ENCODE measurements at places on chromosomes 12 and 14.

- no peak for DNase-seq
These were observed 280.4 kb upstream of the GRIP1 start for GRCh38 chr12:66959276-66959675.

- DNase-seq: no peak
These were observed 398.7 kb downstream of the SOX5 start for GRCh38 chr12:23550753-23551152.

DNA sequence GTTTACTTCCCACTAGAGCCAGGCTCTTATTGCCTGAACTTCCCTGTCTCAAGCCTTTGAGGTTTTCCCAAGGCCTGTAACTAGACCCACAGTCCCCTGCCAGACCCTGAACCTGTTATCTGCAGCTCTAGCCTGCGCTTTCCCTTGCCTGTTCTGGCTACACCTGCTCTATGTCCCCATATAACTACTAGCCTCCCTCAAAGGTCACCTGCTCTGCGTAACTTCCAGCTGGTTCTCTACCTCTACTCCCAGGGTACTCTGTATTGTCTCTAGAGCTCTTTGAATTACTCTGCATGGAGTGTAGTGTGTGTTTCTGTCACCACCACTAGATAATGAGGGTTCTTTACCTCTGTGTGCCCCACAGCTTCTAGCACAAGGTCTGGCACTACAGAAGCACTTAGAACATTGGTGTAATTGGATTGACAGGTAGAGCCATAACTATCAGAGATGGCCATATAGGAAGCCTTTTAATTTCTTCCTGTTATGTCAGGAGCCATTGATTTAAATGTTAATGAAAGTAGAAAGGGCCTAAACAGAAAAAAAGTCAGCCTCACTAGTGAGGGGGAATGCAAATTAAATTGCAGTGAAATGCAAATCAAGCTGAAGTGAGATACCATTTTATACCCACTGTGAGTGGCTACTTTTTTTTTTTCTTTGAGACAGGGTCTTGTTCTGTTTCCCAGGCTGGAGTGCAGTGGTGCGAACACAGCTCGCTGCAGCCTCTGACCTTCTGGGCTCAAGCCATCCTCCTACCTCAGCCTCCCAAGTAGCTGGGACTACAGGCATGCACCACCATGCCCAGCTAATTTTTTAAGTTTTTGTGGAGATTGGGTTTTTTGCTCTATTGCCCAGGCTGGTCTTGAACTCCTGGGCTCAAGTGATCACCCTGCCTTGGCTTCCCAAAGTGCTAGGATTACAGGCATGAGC, 47.8 kb downstream of the EID3 start:
- no peak for DNase-seq

GRCh38 chr14:96176811-96177211, 27.8 kb upstream of the BDKRB2 start:
- DNase-seq: no peak

DNA sequence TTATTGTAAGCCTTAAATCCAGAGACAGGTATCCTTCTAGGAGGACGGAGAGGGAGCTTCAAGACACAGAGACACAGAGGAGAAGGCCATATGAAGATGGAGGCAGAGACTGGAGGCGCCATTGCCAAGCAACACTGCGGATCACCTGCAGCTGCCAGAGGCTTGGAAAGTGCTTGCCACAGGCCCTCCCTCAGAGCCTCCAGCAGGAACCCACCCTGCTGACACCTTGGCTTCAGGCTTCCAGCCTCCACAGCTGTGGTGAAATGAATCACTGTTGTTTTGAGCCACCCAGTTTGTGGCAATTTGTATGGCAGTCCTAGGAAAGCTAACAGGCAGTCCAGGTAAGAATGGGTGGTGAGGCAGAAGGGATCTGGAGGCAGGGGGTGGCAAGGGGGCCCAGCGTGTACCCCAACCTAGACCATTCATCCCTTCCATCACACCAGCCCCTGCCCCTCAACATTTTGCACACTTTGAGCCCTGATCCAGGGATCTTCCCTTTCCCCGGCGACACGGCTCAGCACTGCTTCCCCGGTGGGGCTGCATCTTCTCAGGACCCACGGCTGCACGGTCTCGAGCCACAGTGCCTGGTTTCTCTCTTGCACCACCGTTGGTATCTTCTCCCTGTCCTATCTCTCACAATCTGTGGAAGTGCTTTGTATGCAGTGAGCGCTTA, 22.3 kb upstream of the BCDIN3D start:
- no peak for DNase-seq

GRCh38 chr14:100203962-100204834, 34.7 kb upstream of the YY1 start:
- DNase-seq: no peak

GRCh38 chr12:106170285-106170684, 31.5 kb upstream of the NUAK1 start:
- no peak for DNase-seq

- no peak for DNase-seq
These were observed 30.1 kb downstream of the PRKCH start for GRCh38 chr14:61351477-61351876.

DNA sequence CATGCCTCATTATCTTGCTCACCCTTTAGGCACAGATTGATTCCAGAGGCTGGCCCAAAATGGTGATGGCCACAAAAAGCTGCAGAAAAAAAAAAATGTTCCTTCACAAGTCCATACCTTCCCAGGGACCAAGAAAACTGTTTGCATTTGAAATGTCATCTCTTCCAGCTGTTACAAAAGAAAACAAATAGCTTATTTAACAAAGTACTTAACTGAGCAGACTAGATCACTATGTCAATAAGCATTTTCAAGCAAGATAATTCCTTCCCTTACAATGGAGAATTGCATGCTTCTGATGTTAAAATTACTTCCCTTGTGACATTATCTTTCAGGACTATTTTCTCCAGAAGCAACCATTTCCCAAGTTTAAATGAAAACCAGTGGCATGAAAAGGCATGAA, 377.9 kb upstream of the KITLG start:
- no peak for DNase-seq

- no peak for DNase-seq
These were observed 29.8 kb downstream of the TESPA1 start for GRCh38 chr12:54954801-54955200.

DNA sequence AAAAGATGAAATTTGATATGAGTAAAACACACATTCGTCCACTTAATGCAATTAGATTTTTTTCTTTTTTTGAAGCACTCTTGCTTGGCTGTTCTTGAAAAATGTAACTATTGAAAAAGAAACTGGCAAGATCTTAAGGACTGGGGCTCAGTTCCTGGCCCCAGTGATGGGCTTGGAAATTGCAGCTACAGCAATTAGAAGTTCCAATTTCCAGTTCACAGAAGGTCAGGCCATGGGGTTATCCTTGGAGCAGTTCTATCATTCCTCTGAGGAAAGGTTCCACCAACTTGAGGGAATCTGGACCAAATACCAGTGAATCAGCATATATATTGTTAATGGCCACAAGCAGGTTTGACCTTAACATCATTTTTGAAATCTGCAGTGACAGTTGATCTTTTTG, 18.9 kb downstream of the IGF1 start:
- no peak for DNase-seq

- no peak for DNase-seq
These were observed 3.9 kb downstream of the AJUBA start for GRCh38 chr14:22978487-22978837.

- no peak for DNase-seq
These were observed 10.2 kb downstream of the DDX47 start for GRCh38 chr12:12823300-12823699.

DNA sequence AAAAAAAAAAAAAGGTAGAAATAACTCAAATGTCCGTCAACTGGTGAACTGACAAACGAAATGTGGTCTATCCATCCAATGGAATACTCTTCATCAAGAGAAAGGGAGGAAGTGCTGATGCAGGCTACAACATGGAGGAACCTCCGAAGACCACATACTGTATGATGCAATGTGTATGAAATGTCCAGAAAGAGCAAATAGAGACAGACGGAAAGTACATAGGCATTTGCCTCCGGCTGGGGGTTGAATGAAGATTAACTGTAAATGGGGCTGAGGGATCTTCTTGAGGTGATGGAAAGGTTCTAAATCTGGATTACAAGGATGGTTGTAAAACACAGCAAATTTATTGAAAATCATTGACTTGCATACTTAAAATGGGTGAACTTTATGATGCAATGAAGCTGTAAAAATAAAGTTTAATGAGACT, 35.4 kb downstream of the DLK1 start:
- DNase-seq: no peak

GRCh38 chr14:69079747-69080146, 73.2 kb downstream of the DCAF5 start:
- DNase-seq: no peak

- DNase-seq: no peak
These were observed 20.9 kb upstream of the GPRC5A start for GRCh38 chr12:12870465-12870864.

DNA sequence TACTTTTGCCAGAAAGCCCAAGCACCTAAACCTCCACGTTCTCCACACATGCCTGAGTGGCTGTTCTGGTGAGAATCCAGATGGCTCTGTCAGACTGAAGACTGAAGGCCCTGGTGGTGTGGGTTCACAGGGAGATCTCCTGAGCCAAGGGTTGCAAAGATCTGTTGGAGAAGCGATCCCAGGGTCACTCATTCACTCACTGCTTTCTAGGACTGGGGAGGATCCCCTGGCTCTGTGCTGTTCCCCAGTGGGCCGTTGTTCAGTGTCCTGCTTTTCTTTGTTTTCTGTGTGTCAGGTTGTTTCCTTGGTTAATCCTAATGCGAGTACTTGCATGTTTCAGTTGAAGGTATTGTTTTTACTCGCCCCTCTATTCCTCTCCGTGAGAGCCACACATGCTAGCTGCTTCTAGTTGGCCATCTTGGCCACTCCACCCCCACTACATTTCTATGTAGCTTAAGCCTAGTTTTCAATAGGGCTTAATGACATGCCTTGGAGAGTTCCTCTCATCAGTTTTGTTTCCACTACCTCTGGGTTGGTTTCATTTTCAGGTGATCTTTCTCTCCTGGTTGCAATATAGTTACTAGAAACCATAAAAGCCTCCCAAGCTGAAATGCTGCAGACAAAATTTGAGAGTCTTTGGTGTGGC, 144.5 kb upstream of the SLC38A2 start:
- no peak for DNase-seq

DNA sequence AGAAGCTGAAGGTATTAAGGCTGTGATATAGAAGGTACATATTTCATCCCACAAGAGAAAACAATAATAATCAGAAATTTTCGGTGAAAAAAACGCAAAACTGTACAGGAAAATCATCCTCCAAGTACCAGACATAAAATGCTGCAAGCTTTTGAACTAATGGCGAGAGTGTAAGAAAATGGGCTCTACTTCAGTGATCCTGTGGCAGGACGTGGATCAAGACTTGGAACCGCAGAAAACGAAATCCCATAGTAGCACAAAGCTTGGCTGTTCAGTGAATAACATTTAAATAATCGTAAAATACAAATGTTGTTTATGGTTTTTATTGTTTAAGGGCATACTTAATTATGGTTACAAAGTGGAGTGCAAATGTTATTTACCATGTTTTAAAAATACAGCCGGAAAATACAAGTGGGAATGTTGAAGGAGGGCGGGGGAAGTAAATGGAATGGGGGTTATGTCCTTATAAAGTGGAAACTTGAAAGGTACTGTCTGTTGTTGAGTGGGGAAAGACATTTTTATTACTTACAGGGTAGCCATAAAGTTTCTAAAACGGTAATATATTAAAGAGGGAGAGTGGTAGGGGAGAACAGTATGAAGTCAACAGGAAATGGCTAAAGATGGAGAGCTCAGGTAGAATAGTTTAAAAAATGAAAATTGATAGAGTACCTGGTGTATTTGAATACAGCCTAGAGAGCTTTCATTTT, 1.1 kb downstream of the SMIM10L1 start:
- no peak for DNase-seq

DNA sequence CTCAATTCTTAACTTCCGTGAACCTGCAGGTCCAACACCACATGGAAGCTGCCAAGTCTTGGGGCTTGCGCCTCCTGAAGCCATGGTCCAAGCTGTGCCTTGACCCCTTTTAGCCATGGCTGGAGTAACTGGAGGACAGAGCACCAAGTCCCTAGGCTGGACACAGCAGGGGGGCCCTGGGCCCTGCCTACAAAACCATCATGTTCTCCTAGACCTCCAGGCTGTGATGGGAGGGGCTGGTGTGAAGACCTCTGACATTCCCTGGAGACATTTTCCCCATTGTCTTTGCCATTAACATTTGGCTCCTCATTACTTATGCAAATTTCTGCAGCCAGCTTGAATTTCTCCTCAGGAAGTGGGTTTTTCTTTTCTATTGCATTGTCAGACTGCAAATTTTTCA, 570.1 kb downstream of the FSCB start:
- DNase-seq: no peak

GRCh38 chr12:55706568-55707218, 1.0 kb downstream of the ITGA7 start:
- DNase-seq: no peak

GRCh38 chr12:54428050-54429013, 9.3 kb upstream of the ITGA5 start:
- no peak for DNase-seq

GRCh38 chr12:127005406-127005805, 1261.6 kb upstream of the TMEM132C start:
- no peak for DNase-seq

- DNase-seq: no peak
These were observed 615.9 kb downstream of the VRK1 start for GRCh38 chr14:97413022-97413539.

- no peak for DNase-seq
These were observed 46.5 kb upstream of the PRIMA1 start for GRCh38 chr14:93834699-93835371.

DNA sequence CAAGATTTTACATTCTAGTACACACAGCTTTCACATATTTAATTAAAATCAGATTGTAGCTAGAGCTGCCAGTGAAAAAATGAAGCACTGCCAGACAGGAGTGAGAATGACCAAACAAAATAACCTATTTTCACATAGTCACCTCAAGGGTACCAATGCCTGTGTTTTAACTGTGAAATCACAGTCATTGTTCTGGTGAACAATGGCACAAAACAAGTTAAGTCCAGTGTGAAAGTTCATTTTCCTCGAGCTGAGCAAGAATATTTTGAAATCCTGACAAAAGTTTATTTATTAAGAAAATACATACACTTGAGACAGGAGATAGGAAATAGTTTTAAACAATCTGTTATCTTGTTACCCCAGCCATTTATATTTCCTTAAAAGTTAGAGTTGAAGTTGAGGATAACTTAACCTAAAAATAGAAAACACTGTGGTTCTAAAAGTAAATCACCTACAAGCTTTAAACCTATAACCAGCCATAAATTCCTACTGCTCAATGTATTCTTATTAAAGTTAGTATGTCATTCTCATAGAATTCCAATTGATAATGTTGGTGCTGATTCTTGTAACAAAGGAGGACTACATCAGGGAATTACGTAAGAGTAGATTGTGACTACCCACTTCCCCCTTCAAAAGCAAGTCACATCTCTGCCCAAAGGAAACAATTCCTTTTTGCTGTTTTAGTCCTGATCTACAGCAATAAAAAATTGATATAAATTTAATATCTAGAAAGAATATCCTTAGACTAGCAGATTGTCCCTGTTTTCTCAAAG, 15.9 kb downstream of the DENND5B start:
- no peak for DNase-seq

DNA sequence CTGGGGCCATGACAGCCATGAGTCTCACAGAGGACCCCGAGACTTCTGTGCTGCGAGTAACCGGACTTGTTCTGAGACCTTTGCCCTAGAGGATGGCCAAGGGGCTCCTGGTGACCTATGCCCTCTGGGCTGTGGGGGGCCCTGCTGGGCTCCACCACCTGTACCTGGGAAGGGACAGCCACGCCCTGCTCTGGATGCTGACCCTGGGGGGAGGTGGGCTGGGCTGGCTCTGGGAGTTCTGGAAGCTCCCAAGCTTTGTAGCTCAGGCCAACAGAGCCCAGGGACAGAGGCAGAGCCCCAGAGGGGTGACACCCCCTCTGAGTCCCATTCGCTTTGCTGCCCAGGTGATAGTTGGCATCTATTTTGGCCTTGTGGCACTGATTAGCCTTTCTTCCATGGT, 2.1 kb downstream of the DNAJC22 start:
- no peak for DNase-seq

Measured in 8988T (cell line).